ENCODE measurements at places on chromosomes 6 and 20. TPM values are rescaled to one million over a fixed set of nuclear protein-coding genes. Genes with fewer than 3 reads are reported as not detected.

The FKBP1C gene
- 0.25 TPM for polyA plus RNA-seq

The SGK2 gene
- polyA plus RNA-seq = 1.7 TPM

The BTNL2 gene
- 0.18 TPM for polyA plus RNA-seq

The ENPP3 gene
- 0.59 TPM for polyA plus RNA-seq

The TMEM244 gene
- polyA plus RNA-seq = 0.27 TPM

The RIPOR3 gene
- 7.5 TPM for polyA plus RNA-seq

The PRL gene
- 0.76 TPM for polyA plus RNA-seq

The STMND1 gene
- polyA plus RNA-seq = 0.34 TPM

The MEP1A gene
- not detected for polyA plus RNA-seq

The SOBP gene
- polyA plus RNA-seq = 16.5 TPM

The OR2W1 gene
- not detected for polyA plus RNA-seq

The HDAC2 gene
- 138 TPM for polyA plus RNA-seq

The KHDC1L gene
- 0.54 TPM for polyA plus RNA-seq

The DEF6 gene
- polyA plus RNA-seq = 4.9 TPM

The TBC1D20 gene
- polyA plus RNA-seq = 28.8 TPM

The C6orf52 gene
- polyA plus RNA-seq = 0.94 TPM

The PNPLA1 gene
- 0.06 TPM for polyA plus RNA-seq

The RSPH3 gene
- polyA plus RNA-seq = 2.9 TPM

The CST7 gene
- 0.70 TPM for polyA plus RNA-seq

The SLC22A16 gene
- 0.06 TPM for polyA plus RNA-seq

The PDE10A gene
- polyA plus RNA-seq = 7.6 TPM

The RAMACL gene
- 0.16 TPM for polyA plus RNA-seq
